NCI-H226 (cell line): ENCODE measurements at places on chromosomes 16 and 17.
A peak's percentile ranks its signal among the peaks of the same experiment; 100 is the strongest.

DNA sequence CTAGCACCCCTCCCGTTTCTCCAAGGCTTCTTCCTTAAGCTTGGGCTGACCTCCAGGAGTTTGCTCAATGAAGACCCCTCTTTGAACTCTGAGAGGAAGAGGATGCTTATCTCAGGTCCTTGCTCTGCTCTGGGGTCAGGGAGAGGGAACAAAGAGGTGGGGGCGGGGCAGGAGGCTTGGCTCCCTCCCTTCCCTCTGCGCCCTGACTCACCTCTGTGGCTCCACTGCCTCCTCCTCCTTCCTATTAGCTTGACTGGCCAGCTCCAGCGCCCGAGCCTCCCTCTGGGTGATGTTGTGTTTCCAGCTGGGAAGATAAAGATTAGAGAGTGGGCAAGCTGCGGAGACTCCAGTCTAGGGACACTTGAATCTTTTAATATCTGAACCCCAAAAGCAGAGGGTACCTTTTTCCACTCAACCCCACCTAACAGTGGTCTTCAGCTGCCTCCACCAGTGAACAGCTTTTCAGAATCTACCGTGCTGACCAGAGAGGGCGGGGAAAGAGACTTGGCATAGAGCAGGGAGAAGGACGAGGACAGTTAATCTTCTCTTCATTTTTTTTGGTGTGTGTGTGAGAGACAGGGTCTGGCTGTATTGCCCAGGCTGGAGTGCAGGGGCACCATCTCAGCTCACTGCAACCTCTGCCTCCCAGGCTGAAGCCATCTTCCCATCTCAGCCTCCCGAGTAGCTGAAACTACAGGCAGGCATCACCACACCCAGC, 6.7 kb downstream of the GIP start:
- peak; percentile 71 for DNase-seq

- peak; percentile 47 for DNase-seq
Measured at GRCh38 chr17:44345454-44346026, 438 bp downstream of the GRN start.

DNA sequence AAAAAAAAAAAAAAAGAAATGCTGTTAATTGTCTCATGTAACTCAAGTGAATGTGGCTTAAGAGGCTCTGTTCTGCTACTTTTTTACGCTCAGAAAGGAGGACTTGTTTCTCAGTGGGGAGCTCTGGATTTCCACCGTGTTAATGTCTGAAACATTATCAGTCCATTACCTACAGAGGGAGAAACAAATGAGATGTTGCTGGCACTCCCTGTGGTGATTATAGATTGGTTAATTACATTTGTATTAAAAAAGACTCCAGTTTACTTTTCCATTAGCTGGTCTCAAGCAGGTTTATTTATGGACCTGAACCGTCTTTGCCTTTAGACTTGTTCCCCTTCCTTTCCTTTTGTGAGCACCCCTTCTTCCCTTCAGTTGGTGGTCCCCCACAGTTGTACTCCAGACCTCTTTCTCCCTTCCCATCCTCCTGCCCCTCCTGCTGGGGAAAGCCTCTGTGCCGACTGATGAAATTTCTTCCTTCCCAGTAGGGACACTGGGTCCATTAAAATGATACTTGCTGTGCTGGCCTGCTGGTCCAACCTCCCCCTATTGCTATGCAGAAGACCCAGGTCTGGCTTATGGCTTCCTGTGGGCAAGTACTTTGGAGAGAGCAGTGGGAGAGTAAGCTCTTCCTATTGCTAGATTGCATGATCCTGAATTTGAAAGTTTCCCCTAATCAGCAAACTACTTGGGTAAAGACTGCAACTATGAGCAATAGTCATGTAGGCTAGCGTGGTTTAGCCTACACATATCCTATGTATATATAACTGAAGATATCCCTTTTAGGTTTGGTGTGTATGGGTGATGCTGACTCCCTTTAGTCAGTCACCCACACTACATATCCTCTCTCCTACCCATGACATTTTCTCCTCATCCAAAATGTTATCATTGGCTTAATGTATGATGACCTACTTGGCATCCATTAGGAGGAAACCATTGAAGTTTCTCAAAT, 8.1 kb downstream of the CDC6 start:
- no peak for DNase-seq

DNA sequence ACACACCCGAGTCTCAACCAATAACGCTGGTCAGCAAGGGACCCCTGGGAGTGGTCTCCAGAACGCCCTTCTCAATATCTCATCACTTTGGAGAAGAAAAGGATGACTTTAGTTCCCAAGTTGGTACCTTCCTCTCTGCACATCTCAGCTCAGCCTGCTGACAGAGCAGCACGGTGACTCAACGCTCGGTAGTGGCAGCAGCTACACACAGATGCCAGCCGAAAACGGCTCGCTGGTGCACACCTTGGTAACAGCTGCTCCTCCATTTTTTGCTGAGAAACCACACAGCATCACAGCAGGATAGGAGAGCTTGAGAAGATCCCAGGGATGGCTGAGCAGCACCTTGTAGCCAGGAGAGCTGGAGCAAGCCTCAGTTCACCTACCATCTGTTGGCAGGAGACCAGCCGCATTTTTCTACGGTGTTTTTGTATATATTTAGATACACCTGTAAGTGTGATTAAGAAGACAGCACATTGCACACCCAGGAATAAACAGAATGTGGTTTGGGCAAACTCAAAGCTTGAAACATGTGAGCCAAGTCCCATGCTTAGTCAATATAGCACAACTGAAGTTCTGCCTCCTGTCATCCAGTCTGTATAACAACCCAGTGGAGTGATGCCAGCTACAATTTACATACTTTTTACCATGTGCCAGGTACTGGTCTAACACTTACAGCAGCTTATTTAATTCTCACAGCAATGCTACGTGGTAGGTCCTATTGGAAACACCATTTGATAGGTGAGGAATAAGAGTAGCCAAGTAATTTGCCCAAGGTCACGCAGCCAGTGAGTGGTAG, 83.8 kb upstream of the ERCC4 start:
- DNase-seq = no peak

DNA sequence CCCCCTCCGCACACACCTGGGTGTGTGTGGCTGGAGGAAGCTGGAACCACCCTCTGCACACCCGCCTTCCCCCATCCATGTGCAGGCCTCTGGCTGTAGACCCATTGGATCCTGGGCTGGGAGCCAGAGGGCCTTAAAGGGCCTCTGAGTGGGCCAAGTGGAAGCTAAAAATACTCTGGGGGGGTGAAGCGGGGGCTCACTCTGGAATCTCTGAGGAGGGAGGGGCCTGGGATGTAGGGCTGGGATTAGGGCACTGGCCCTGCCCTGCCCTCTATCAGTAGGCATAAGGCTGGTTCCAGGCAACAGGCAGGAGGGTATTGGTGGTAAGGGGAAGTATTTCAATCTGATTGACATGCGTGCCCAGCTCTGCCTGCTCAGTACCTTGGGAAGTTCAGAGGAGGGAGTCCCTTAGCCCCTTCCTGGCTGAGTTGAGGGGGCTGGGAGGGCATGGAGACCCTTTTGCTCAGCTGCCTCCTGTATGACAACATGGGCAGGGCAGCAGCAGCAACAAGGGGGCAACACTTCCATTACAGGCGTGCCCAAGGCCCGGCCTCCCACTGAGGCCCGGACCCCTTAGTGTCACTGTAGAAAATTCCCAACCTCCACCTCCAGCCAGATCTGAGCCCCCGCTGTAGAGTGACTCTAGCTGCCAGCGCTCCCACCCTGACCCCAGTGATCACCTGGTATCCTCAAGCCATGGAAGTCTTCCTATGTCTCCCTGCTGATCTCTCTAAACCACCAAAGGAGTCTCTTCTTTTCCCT, 5.2 kb downstream of the ITGA3 start:
- DNase-seq = peak; percentile 94

- peak; percentile 57 for DNase-seq
Measured at GRCh38 chr17:57294629-57295501, 38.5 kb downstream of the MSI2 start.

- DNase-seq = no peak
Measured at GRCh38 chr16:83494459-83494858, 313.3 kb upstream of the HSBP1 start.

GRCh38 chr17:75064867-75065561, 18.0 kb downstream of the KCTD2 start:
- DNase-seq = no peak

- DNase-seq = peak; percentile 70
Measured at GRCh38 chr17:61361084-61361483, 38.6 kb upstream of the TBX2 start.

- DNase-seq = no peak
Measured at GRCh38 chr16:55468352-55468990, 10.5 kb upstream of the MMP2 start.

GRCh38 chr16:89123831-89124100, 30.1 kb downstream of the ACSF3 start:
- no peak for DNase-seq

DNA sequence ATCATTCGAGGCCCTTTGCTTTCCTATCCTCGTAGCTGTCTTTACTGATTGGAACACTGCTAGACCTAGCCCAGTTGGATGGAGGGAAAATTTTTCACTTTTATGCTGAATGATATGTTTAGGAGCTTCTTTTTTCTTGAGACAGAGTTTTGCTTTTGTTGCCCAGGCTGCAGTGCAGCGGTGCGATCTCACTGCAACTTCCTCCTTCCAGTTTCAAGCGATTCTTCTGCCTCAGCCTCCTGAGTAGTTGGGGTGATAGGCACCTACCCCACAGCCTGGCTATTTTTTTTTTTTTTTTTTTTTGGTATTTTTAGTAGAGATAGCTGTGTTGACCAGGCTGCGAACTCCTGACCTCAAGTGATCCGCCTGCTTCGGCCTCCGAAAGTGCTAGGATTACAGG, 17.3 kb upstream of the PSMC5 start:
- DNase-seq = no peak
